ENCODE measurements at places on chromosomes 13 and 19.

- no peak for DNase-seq
Measured at GRCh38 chr13:80664950-80665349, 324.0 kb upstream of the SPRY2 start.

- DNase-seq = no peak
Measured at GRCh38 chr13:51000571-51001260, 91.1 kb downstream of the RNASEH2B start.

DNA sequence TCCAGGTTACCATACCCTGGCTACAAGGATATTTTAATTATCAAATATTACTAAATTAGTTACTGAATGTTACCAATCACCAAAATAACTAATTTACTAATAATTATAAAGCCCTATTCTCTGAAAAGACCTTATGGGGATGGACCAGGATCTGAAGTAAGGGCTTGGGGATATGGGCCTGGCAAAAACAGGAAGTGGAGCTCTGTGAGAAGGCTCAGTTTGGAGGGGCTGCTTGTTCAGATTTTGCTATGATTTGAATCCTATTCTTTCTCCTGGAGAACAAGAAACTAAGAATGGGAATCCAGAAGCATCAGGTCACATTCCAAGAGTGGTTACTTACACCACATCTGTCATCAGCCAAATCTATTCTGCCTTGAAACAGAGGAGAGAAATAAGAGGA is 148.1 kb downstream of the DNAJC15 start:
- no peak for DNase-seq

- DNase-seq = no peak
Measured at GRCh38 chr13:107580741-107581412, 634.5 kb downstream of the LIG4 start.

- DNase-seq = no peak
Measured at GRCh38 chr13:98648141-98648540, 71.2 kb upstream of the STK24 start.

- no peak for DNase-seq
Measured at GRCh38 chr13:26310003-26310402, 56.1 kb downstream of the CDK8 start.
